ENCODE measurements at places on chromosomes 1 and 21.

DNA sequence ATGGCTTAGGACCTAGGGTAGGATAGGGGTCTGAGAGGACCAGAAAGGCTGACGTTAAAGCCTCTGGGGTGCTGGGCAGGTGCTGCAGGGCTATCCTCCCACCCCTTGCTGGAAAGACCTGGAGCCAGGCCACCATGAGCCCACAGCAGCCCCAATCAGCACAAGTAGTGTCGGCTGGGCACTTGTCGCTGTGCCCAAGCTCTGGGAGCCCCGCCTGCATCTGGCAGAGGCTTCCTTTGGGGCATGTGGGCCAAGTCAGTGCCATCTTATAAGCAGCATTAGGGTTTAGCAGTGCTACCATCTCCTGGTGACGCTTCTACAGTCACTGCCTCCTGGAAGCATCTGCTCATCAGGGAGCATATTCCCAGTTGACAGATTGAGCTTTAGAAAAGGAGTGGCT, 31.3 kb downstream of the MAN1C1 start:
- DNase-seq, result no peak

- DNase-seq, result no peak
Measured at GRCh38 chr1:229225331-229225782, 45.6 kb upstream of the RAB4A start.

GRCh38 chr1:75423136-75423535, 187.8 kb downstream of the SLC44A5 start:
- DNase-seq, result no peak

GRCh38 chr1:218763538-218763937, 410.1 kb upstream of the LYPLAL1 start:
- DNase-seq, result no peak

- DNase-seq, result no peak
Measured at GRCh38 chr1:196007763-196008162, 600.5 kb downstream of the KCNT2 start.
